ENCODE measurements at places on chromosomes 4 and X.

- DNase-seq, result no peak
Observed at GRCh38 chrX:129759576-129760061, 20.1 kb upstream of the SASH3 start.

GRCh38 chrX:26352891-26353430 lies 137.0 kb downstream of the MAGEB5 start:
- no peak for DNase-seq

- DNase-seq, result no peak
Observed at GRCh38 chr4:8362483-8362882, 78.0 kb downstream of the ACOX3 start.

GRCh38 chrX:77572322-77572721 lies 125.1 kb downstream of the FGF16 start:
- DNase-seq, result no peak

- no peak for DNase-seq
Observed at GRCh38 chrX:24026432-24026831, 554 bp downstream of the KLHL15 start.

DNA sequence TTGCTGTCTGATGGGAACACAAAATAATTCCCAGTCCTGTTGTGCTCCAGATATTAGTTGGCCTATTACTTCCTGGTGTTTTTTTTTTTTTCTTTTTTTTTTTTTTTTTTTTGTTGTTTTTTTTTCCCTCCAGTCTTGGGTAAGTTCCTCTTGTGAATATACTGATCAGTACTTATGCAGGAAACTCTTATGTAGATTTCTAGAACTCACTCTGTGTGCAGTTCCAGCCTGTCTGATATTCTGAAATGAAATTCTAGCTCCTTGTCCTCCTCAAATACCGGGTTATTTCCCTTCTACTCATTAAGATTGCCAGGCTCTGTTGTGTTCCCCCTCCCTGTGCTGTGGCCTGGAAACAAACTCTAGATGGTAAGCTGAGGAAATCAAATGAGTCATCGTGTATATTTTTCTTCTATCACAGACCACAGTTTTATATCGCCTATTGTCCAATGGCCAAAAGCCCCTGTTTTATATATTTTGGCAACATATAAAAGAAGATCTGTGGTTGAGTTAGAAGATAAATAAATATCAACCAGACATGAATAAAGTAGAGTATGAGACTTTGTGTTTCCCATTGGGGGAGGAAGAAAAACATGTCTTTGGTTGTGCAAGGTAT lies 124.3 kb upstream of the UGT8 start:
- DNase-seq, result no peak

DNA sequence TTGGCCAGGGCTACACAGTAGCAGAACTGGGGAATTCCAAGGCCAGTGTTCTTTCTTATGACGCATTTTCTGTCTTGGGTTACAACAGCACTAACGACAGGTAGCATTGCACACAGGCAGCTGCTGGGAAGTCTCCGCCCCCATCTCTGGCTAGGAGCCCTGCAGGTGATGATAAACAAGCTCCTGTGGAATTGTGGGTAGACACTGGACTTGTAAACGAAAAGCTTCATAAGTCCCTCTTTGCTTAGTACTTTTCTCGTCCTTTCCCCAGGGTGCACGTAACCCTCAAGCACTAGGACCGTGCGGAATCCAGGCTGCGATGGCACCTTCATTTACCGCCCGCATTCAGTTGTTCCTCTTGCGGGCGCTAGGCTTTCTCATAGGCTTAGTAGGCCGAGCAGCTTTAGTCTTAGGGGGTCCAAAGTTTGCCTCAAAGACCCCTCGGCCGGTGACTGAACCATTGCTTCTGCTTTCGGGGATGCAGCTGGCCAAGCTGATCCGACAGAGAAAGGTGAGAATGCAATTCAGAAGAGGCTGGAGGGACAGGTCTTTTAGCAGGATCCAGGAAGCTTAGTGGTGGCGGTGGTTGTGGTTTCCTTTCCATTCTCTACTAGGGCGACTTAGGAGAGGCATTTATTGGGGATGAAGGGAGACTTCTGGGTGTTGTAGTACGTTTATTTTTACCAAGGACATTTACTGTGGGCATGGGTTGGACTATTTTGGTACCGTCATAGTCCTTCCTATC lies at the start of gene FAAH2:
TSS of gene FAAH2 (plus strand) at position 200 of the 745 bp plus-strand sequence. CDS start at position 320, 120 bp downstream.
- no peak for DNase-seq

- no peak for DNase-seq
Observed at GRCh38 chrX:47612418-47612817, 7.2 kb downstream of the SYN1 start.

GRCh38 chrX:115178473-115178872 lies 10.7 kb upstream of the RBMXL3 start:
- DNase-seq, result no peak

DNA sequence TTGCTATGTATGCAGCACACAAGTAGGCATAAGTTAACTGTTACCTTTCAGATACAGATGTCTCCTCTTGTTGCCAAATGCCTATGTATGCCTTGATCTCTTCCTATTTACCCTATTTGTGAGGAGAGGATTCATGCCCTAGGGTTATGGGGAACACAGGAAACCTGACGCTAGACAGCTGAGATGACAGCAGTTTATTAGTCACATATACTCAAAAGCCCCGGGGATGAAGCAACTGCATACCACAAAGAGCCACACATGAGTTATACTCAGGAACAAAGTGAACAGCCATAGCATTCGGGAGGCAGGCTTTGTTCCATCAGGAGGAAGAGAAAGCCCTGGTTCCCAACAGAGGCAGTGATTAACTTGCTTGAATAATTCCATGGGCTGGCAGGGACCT lies 1011.7 kb upstream of the PCDH7 start:
- DNase-seq, result no peak

DNA sequence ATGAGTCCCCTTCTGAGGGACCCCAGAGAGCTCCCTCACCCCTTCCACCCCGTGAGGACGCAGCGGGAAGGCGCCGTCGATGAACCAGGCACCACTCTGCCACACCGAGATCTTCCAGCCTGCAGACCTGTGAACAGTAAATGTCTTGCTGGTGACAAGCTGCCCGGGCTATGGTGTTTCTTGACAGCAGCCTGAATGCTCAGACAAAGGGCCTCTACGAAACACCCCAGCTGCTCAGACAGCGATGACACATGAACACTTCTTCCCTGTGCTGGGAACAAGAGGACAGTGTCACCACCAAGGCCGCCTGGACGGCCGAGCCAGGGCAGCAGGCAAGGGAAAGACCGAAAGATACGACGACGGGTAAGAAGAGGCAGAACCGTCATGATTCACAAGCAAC lies 30.6 kb upstream of the GTPBP6 start:
- DNase-seq, result no peak

GRCh38 chr4:93983140-93983539 lies 154.6 kb downstream of the ATOH1 start:
- DNase-seq, result no peak

- no peak for DNase-seq
Observed at GRCh38 chrX:389021-389441, 2.3 kb upstream of the PPP2R3B start.

- DNase-seq, result no peak
Observed at GRCh38 chrX:43595931-43596330, 60.2 kb upstream of the MAOA start.

DNA sequence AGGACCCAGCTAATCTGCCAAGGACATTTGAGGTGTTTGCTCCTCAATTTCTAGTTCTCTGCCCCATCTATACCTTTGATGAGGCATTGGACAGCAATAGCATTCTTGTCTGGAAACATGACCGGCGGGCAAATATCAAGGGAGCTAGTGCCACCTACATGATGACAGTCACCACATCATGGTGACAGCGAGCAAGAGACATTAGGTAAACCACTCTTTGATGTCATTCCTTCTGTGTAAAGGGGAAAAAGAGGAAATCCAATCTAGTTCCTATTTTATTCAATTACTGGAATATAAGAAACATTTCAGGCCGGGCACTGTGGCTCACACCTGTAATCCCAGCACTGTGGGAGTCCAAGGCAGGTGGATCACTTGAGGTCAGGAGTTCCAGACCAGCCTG lies 20.7 kb upstream of the IL13RA1 start:
- DNase-seq, result no peak

GRCh38 chrX:119406776-119407175 lies 7.6 kb downstream of the SLC25A43 start:
- DNase-seq, result no peak

DNA sequence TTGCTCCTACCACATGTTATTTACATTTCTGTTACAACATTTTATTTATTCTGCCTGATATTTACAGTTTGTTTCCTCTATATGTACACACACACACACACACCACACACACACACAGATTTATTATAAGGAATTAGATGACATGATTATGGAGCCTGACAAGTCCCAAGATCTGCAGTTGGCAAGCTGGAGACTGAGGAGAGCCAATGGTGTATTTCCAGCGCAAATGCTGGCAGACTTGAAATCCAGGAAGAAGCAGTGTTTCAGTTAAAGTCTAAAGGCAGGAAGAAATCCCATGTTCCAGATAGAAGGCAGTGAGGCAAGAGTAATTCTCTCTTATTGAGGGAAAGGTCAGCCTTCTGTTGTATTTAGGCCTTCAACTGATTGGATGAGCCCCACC lies 1.8 kb upstream of the KLHL4 start:
- no peak for DNase-seq

GRCh38 chr4:105061136-105061696 lies 85.5 kb upstream of the TET2 start:
- no peak for DNase-seq

DNA sequence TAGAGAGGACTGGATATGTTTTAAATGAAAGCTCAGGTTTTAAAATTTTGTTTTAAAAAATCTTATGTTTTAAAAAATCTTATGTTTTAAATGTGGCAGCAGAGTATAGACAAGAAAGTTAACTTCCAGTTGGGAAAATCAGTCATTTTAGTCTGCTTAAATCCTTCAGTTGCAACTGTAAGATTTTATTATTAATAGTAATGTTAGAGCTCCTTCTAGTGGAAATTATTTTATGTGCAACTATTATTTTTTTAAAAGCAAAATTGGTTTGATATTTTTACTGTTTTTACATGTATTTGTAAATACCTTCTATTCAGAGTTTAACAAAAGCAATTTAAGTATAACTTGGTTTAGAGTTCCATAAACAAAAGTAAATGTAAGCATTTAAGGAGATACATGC lies 8.5 kb upstream of the NUDT6 start:
- DNase-seq, result peak; percentile 61

DNA sequence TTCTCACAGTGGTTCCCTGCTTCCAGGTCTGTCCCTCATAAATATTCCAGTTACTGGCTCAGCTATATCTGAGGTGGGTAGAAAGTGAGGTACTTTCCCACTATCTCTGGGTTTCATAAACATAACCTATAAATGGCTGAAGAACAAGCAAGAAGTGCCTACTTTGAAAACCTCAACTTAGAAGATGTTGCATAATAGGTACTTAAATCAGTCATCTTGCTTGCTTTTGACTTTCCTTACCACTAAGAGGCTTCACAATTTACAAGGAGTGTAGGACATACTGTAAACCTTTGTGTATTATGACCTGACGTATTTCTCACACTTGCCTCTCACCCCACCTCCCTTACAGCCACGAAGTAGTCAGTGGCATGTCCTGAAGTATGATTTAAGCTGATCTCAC lies 145.9 kb downstream of the PCDH19 start:
- no peak for DNase-seq

DNA sequence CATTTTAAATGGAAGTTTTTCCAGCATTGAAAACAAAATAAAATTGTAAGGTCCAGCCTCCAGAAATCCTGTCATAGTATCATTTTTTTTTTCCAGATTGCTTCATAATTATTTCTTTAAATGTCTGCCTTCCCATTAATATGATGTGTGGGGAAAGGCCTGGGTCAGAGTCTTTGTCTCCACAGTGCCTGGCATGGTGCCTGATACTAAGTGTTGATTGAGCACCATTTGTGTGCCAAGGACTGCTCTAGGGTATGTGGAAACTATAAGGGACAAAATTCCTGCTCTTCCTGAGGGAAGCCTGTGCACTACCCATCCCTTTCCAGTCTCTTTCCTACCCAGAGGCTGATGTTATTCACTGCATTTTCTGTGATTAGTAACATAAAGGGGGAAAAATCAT lies 53.1 kb upstream of the BEND4 start:
- DNase-seq, result no peak

DNA sequence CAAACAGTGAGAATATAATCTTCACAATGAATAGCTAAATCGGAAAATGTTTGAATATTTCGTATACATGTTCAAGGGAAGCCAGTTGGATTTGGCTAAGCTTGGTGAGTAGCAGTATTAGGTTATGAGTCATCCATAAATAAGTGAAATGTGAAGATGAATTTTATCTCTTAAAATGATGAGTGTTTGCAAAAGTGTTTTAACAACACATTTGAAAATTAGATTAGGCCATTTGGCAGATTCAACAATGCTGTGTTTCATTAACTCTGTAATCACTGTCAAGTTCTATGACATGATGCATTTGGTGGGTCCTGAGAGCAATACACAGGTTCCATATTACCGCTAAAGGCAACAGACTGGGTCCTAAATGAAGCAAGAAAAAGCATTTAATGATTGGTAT lies 301.9 kb upstream of the PRPS2 start:
- no peak for DNase-seq

GRCh38 chr4:105556206-105556605 lies 3.8 kb downstream of the ARHGEF38 start:
- no peak for DNase-seq

GRCh38 chrX:9627922-9628321 lies 137.7 kb downstream of the GPR143 start:
- DNase-seq, result no peak

- DNase-seq, result no peak
Observed at GRCh38 chr4:81965454-81965853, 408.3 kb downstream of the HNRNPD start.

All from hematopoietic multipotent progenitor cell treated with erythropoietin and hydrocortisone succinate and interleukin-3 and kit ligand, for 15 days (in vitro differentiated cells).